ENCODE measurements at places on chromosomes 3 and 15.

GRCh38 chr3:14791343-14791945 is 27.3 kb upstream of the FGD5 start:
- DNase-seq = no peak

GRCh38 chr3:14847613-14848541 is 29.1 kb downstream of the FGD5 start:
- no peak for DNase-seq

DNA sequence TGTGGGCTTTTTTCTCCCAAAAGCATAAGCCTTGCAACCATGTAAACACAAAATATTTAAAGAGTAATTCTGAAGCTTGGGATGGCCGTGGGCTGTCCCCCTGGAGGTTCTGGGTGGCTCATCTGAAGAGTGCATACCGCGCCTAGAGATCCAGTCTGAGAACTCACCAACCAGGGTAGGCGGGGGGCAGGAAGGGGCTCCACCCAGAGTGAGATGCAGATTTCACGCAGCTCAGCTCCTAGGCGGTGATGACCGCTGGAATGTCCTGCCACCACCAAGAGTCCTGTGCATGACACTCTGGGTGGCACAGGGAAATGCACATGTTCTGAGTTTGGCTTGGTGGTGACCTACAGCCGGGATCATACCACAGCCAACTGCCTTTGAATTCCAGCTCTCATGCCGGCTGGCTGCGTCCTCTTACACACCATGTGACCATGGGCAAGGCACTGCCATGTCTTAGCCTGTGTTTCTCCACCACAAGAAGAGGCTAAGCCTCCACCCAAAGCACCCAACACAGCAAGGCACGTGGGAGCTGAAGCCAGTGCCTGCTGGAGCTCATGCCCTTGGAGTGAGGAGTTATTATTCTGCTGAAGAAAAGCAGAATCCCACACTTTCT is 125.1 kb upstream of the IQSEC1 start:
- no peak for DNase-seq

- no peak for DNase-seq
Measured at GRCh38 chr3:73207946-73208440, 146.5 kb downstream of the EBLN2 start.

DNA sequence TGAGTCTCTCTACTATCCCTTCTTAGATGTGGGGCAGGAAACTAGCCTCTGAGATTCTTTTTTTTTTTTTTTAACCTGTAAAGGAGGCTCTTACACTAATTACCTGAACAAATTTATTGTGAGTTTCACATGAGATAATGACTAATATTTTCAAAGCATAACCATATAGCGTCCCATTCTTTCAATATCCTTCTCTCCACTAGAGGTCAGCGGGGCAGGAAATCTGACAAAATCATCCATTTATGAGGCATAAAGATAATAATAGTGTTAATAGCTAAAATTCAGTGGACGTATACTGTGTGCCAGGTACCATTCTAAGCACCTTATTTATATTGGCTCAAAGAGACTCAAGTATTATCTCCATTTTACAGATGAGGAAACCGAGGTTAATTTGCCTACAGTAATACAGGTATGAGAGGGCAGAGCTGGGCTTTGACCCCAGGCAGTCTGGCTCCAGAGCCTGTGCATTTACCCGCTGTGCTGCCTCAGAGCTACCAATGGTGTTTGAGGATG is 16.3 kb upstream of the SMAD6 start:
- DNase-seq = no peak

DNA sequence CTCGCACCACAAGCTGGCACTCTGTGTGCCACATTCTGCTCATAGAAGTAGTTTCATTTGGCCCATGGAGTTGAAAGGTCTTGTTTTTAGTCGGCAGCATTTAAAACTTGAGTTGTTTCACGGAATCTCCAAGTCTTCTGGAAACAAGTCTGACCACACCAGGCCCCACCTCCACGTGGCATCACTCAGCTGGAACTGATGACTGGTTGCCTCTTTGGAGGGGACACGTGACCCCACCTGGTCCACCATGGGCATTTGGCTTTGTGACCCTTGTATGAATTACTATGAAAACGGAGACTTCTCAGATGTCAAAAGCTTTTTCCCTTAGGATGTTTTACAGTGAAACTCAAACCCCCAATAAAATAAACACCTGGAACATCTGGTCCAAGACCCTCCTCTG is 74.9 kb downstream of the NTRK3 start:
- no peak for DNase-seq

- DNase-seq = no peak
Measured at GRCh38 chr3:67524046-67524445, 130.4 kb downstream of the SUCLG2 start.

GRCh38 chr15:39275066-39275465 is 305.8 kb upstream of the THBS1 start:
- DNase-seq = no peak

DNA sequence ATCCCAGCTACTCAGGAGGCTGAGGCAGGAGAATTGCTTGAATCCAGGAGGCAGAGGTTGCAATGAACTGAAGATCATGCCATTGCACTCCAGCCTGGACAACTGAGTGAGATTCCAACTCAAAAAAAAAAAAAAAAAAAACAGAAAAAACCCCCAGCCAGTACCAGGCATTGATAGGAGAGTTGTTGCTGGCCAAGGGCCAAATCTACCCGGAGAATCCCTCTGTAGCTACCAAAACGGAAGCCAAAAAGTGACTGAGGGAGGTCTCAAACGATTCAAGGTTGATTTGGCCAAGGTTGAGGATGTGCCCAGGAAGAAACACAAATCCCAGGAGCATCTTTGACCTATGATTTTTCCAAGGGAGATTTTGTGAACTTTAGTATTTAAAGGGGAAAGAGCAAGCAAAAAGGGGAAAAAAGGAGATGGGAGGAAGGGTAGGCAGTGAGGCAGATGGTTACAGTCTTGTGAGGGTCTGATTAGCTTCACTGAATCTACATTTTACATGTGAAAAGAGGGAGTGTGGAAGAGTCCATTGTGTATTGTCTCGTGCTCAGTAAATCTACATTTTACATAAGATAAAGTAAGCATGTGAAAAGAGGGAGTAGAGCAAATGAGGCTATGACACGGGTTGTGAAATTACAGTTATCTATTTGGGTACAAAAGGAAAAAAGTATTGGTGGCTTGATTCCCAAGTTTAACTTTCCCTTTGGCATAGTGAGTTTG is 32.8 kb downstream of the SETMAR start:
- DNase-seq = no peak

Measured in SHP77 treated with DMSO at 0.1 percent for 48 hours (cell line).